NCI-H1436 treated with DMSO at 0.1 percent for 48 hours (cell line): ENCODE measurements at places on chromosomes 2 and 18.

DNA sequence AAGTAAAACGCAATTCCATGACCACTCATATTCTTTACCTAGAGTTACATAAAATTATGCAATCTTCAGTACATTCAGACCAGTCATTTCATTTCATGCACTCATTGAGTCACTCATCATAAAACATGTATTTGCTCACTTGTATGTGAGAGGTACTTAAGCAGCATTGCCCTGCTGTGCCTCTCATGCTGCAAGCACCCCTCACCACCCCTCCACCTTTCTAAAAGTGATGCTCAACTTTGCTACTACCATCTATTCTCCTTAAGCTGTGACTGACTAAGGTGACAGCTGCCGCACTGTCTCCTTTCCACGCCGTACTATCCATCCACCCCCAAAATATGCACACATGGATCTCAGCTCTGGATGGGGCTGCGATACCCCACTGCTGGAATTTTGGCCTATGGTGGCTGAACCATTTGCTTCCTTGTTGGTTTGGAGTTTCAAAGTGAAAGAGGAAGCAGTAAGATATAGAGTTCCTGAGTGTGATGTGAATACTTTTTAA, 7.2 kb downstream of the ARHGAP25 start:
- DNase-seq, result no peak

DNA sequence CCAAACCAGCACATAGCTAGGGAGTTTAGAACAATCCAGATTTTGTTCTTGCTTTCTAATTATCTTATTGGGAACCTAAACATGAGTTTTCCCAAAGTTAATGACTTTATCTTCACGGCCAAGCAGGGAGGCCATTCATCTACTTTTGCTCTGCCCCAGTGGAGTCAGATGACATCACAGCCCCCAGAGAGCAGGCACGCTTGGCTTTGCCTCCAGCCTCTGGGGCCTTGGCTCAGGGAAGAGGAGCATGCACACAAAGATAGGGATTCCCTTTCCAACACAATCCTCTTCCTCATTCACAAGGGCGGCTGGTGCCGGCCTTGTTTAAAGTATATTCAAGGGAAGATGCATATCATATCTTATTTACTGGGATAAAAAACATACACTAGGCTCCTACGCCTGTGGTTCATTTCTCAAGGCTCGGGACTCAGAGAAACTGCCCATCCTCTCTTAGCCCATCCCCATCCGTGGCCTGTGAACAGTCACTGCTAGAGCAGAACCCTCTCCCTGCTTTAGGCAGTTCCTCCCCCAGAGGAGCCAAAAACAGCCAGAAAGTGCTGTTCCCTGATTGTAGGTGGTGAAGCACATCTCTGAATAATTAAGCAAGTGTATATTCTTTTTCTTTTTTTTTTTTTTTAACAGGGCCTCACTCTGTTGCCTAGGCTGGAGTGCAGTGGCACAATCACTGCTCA, 21.2 kb downstream of the TGFA start:
- no peak for DNase-seq

DNA sequence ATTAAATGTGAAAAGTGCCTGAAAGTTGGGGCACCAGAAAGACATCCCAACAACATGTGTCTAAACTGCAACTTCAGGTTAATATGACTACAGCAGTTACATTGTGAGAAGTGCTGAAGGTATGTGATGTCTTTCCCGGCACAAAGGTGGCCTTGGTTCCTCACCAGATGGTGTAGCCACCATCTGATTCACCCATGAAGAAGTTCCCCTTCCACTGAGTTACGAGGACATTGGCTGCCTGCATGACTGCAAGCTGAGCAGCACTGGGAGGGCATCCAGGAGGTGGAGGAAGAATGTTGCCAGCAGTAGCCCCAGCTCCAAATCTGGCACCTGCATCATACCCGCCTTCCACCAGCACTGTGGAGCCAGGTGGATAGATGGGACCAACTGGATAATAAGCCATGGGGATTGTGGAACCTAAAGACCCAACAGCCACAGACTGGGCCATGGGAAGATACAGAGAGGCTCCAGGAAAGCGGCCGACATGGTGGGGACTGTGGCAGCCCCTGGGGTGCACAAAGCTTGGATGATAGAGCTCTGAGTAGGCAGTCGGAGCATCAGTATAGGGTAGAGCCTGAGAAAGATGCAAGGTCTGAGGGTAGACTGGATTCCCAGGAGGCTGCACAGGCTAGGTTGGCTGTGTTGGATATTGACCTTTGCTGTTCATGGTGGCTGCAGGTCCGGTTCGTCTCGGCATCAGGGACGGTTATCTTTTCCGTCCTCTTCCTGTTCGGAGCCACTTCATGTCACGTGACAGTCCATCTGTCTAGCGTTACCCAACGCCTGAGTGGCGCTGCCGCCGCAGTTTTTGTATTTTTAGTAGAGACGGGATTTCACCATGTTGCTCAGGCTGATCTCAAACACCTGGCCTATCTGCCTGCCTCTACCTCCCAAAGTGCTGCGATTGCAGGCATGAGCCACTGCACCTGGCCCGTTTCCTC, 36.9 kb downstream of the SUMO1 start:
- no peak for DNase-seq

- no peak for DNase-seq
These were observed 18.9 kb downstream of the TTR start for GRCh38 chr18:31610286-31611205.

DNA sequence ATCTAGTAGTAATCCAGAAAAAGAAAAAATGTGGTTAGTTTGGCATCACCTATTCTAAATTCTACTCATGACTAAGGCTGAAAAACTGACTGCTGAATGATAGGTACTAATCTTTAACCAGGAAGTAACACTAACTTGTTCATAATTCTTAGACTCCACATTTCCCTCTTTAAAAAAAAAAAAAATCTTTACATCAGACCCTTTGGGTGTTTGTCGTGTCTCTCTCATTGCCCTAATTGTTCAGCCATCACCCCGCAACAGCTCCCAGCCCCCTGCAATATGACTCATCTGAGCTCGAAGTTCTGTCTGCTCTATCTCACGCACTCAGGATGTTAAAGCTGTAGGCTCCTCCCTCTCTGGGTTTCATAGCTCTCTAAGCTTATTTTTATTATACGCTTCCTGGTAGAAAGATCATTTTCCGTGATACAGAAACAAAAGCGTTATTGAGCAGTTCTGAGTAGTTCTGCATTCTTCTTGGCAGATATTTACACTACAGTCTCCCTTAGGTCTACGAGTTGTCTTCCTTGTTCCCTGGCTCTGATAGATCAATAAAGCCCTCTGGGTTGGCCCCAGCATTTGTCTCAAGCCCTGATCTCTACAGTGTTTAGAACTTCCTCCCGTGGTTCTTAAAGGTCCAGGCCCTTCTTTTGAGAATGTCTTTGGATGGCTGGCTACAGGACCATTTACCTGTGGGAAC, 95.6 kb downstream of the TNFRSF11A start:
- DNase-seq, result no peak

GRCh38 chr2:46123013-46123412, 174.2 kb upstream of the EPAS1 start:
- no peak for DNase-seq

GRCh38 chr2:203692031-203692710, 14.3 kb upstream of the CD28 start:
- no peak for DNase-seq

DNA sequence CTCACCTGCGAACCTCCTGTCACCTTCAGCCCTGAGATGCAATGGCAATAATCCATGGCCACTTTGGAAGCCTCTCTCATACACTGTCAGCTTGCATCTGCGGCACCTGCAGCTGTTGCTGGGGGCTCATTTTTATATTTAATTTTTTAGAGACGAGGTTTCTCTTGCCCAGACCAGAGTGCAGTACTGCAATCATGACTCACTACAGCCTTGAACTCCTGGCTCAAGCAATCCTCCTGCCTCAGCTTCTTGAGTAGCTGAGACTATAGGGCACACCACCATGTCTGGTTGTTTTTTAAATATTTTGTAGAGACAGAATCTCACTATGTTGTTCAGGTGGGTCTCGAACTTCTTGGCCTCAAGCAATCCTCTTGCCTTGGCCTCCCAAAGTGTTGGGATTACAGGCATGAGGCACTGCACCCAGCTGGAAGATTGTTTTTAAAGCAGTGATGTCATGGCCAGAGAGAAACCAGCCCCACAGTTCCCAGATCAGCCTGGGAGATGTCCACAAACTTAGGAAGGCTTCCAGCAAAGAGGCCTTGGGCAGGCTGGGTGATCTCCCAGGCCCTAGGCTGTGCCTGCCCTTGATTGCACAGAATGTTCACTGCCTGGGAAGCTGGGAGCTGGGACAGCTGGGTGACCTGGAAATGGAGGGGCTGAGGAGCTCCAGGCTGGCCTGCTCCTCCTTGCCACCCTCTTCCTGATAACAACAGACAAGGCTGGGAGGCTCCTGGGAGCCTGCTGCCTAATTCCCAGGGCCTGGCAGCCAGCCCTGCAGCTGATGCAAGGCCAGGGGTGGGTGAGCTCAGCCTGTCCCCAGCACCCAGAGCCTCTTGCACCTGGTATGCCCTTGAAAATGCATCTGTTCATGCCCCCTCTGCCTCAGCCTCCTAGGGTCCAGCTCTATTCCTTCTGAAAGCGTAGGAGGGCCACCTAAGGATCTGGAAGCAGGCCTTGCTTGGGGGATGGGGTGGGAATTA, 27.1 kb downstream of the SH2D6 start:
- no peak for DNase-seq

GRCh38 chr2:48511849-48512470, 18.0 kb upstream of the STON1 start:
- DNase-seq, result no peak

GRCh38 chr2:96811917-96812316, 4.2 kb upstream of the CNNM3 start:
- no peak for DNase-seq

DNA sequence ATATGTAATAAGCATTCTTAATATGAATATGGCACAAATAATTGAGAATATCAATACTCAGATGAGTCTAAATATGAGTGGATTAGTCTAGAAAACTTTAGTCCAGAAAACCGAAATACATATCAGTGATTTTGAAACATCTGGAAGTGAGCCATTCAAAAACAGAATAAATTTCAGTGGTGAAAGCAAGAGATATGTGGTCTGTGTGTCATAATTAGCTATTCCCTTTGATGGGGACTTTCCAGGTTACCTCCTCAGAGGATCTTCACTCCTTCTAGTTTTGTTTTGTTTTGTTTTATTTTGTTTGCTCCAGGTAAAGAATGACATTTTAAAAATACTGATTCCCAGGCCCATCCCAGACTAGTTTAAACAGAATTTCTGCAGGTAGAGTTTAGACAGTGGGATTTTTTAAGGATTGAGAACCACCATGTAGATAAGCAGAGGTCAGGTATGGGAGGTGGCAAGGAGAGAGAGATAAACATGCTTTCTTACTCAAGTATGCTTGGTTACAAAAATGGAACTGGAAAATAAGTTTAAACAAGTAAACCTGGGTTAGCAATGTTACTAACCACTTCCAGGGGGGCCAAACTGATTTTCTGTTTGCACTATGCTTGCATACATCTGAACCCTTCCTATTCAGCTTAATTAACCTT, 70.7 kb downstream of the NABP1 start:
- DNase-seq, result no peak

DNA sequence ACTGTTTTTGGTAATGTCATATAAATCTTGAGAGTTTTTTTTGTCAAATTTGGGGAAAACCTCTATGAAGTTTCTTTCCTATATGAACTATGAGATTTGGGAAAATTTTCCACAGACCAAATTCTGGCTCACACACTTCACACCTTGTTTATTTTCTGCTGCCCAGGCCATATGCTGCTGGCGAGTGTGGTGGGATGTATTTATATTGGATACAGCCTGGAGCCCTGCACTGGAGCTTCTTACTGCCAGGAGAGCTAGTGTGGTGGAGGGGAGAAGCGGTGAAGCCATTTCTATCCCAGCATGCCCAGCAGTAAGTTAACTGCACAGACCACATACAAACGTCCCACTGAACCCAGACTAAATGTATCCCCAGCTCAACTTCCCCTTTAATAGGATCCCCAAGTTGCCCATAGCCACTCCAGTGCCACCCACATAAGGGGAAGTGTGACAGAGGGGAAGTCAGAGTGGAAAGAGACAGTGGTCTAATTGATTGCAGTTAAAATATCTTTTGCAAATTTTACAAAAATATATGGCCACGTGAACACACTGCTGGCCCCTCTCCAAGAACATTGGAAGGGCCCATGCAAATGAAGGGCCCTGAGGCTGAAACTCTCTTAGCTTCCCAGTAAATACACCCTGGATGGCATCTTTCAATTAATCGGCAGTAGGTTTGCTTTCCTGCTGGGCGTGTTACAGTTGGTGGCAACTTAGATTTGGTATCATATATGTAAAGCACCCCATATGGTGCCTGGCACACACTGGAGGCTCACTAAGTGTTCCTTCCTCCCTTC, 146.6 kb upstream of the ITGA6 start:
- no peak for DNase-seq

GRCh38 chr2:45885171-45885621, 233.7 kb downstream of the PRKCE start:
- no peak for DNase-seq

DNA sequence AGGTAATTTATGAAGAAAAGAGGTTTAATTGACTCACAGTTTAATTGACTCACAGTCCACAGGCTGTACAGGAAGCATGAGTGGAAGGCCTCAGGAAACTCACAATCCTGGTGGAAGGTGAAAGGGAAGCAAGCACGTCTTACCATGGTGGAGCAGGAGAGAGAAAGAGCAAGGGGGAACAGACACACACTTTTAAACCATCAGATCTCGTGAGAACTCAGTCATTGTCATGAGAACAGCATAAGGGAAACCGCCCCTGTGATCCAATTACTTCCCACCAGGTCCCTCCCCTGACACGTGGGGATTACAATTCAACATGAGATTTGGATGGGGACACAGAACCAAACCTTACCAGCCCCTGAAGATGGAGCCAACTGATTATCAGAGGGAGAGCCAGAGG, 11.2 kb upstream of the PUM2 start:
- DNase-seq, result no peak

- DNase-seq, result no peak
These were observed 20.7 kb downstream of the ADD2 start for GRCh38 chr2:70747284-70747683.

GRCh38 chr2:199261936-199262335, 195.8 kb downstream of the SATB2 start:
- no peak for DNase-seq

DNA sequence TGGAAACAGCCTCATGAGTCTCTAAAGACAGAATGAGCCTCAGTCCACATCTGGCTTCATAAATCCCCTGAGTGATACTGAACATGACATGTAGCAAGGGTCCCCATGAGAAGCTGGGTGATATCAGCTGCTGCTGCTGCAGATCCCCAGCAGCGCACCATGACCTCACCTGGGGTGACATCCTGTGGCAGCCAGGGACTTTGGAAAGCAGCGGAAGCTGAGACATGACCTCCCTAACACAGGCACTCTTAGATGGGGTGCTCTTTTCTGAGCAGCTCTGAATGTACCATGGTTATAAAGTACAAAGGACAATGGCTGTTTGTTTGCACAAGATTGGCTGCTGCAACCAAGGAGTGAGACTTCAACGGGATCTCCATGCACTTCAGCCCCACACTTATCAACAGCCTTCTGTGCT, 74.7 kb upstream of the TMEM200C start:
- no peak for DNase-seq

- no peak for DNase-seq
These were observed 46.9 kb upstream of the SMAD7 start for GRCh38 chr18:48997681-48997984.

GRCh38 chr2:160241251-160242137, 41.4 kb upstream of the ITGB6 start:
- no peak for DNase-seq
